ENCODE measurements at places on chromosomes 1 and 21. TPM values are rescaled to one million over a fixed set of nuclear protein-coding genes. Genes with fewer than 3 reads are reported as not detected.

HSPA6 gene
- 0.31 TPM for total RNA-seq

LAMTOR5 gene
- total RNA-seq = 37.7 TPM

TFAP2E gene
- total RNA-seq = 0.62 TPM

RSRP1 gene
- 62.2 TPM for total RNA-seq

IFI44 gene
- total RNA-seq = 57.1 TPM

INAVA gene
- total RNA-seq = 1.4 TPM

ATPAF1 gene
- 37.7 TPM for total RNA-seq

MNDA gene
- 4.2 TPM for total RNA-seq

- no peak for DNase-seq
These were observed 73.3 kb upstream of the C1orf115 start for GRCh38 chr1:220616836-220617235.

DNA sequence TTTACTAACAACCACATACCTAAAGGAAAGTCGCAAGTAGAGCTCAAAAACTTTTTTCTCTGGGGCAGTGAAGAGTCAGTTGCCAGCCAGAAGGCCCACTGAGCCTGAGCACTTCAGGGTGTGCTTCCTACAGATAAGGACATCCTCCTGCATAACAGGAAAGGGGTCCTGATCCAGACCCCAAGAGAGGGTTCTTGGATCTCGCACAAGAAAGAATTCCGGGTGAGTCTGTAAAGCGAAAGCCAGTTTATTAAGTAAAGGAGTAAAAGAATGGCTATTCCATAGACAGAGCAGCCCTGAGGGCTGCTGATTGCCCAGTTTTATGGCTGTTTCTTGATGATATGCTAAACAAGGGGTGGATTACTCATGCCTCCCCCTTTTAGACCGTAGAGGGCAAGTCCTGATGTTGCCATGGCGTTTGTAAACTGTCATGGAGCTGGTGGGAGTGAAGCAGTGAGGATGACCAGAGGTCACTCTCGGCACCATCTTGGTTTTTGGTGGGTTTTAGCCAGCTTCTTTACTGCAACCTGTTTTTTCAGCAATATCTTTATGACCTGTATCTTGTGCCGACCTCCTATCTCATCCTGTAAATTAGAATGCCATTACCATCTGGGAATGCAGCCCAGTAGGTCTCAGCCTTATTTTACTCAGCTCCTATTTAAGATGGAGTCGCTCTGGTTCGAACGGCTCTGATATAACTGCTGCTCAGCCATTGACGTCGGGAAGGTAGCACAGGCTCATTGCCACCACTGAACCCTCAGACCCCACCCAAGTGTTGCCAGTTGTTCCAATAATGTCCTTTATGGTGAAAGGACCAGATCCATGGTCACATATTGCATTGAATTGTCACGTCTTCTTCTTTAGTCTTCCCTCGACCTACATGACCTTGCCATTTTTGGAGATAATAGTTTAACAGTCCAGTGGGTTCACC is 96.6 kb upstream of the ERRFI1 start:
- no peak for DNase-seq

GRCh38 chr1:47781171-47781959 is 215.8 kb downstream of the TRABD2B start:
- no peak for DNase-seq

GRCh38 chr21:29338256-29338655 is 39.5 kb downstream of the BACH1 start:
- no peak for DNase-seq

- peak; percentile 82 for DNase-seq
These were observed 11.5 kb upstream of the KCNAB2 start for GRCh38 chr1:6033986-6034749.

GRCh38 chr1:175600721-175601440 is 142.5 kb downstream of the TNR start:
- no peak for DNase-seq

DNA sequence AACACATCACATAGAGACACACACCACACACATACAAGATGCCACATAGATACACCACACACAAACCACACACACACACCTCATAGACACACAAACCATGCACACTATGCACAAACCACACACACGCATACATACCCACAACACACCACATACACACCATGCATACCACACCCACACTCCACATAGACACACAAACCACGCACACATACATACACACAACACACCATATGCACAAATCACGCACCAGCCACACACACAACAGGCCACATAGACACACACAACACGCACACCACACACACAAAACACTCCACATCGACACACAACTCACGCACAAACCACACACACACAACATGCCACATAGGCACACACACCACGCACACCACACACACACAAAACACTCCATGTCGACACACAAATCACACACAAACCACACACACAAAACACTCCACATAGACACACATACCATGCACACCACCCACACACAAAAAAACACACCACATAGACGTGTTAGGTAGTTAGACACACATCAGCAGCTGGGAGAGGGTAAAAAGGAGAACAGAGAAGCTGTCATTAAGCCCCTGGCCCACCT is 49.5 kb upstream of the SLC19A1 start:
- DNase-seq = no peak

DNA sequence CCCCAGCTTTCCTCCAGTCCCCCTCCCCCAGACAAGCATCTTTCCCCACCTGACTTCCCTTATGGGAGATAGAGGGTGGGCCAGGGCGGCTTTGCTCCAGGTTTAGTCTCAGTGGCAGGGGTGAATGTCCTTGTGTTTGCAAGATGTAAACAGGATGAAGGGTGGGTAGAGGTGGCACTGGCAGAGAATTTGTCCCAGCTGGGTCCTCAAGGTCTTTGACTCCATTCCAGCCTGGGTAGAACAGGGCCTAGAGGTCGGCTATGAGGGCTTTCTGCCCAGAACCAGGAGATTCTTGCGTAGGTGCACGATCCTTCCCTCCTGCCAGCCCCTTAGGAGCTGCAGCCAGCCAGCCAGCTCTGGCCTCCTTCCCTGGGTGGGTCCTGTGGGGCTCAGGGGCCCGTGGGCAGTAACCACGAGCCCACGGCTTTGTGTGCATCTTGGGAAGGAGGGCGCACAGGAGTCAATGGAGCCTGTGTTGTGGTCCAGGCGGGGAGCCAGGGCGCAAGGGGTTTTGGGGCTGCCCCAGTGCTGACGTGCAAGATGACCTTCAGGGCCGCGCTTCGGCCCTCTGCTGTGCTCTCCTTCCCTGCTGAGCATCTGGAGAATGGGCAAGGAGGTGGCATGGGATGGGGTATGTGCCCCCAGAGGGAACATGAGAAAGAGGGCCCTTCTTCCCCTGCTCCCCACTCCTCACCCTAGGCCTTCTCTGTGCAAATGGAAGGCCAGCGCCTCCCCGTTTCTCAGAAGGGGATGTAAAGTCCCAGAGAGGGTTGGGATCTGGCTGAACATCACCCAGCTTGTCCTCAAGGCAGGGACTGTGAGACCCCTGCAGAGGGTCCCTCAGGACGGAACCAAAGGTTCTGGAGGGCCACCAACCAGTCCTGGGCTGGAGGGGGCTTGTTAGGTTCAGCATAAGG is 15.7 kb downstream of the POU3F1 start:
- no peak for DNase-seq

GRCh38 chr1:26828411-26828991 is 2.0 kb downstream of the ZDHHC18 start:
- no peak for DNase-seq

DNA sequence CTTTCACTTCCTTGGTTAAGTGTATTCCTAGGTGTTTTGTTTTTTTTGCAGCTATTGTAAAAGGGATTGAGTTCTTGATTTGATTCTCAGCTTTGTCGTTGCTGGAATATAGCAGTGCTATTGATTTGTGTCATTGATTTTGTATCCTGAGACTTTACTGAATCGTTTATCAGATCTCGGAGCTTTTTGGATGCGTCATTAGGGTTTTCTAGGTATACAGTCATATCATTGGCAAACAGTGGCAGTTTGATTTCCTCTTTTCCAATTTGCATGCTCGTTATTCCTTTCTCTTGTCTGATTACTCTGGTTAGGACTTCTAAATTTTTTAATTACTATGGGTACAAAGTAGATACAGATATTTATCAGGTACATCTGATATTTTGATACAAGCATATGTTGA is 75.4 kb downstream of the SLC35A3 start:
- no peak for DNase-seq

Measured in occipital lobe (tissue), 3 donors.